ENCODE measurements at places on chromosomes 5 and 9.

- DNase-seq: no peak
Observed at GRCh38 chr9:121185774-121186403, 15.8 kb downstream of the RAB14 start.

DNA sequence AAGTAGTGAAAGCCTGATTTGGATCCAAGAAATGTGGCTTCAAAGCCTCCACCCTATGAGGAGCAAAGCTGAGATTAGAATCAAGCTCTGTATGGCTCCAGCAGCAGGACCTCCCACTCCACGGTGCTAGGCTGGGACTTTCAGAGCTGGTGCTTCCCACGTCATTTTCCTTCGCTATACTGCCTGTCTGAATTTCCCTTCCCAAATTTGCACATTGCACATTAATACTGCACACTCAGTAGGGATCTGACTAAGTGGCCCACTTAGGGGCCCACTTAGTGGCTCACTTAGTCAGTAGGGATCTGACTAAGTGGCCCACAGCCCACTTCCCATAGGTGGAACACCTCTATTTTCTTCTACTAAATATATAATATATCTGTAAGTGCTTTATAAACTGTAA, 14.1 kb upstream of the SPDL1 start:
- DNase-seq: no peak

- peak; percentile 28 for DNase-seq
Observed at GRCh38 chr5:33964132-33964700, 20.3 kb downstream of the SLC45A2 start.

DNA sequence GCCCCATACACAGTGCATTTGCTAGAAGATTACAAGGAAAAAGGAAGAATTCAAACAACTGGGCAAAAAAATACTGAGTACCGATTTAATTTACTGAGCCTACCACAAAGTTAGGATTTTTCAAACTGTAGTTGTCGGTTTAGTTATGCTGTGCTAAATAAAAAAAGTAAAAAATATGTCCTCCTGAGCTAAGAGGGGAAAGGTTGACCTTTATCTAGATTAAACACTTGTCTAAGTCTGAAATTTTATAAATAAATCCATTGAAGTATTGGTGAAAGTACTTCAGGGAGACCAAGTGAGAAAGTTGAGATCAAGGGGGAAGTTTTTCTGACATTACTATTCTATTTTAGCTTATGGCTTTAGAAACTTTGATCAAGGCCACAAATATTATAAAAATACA, 19.1 kb upstream of the DAB2 start:
- DNase-seq: no peak

DNA sequence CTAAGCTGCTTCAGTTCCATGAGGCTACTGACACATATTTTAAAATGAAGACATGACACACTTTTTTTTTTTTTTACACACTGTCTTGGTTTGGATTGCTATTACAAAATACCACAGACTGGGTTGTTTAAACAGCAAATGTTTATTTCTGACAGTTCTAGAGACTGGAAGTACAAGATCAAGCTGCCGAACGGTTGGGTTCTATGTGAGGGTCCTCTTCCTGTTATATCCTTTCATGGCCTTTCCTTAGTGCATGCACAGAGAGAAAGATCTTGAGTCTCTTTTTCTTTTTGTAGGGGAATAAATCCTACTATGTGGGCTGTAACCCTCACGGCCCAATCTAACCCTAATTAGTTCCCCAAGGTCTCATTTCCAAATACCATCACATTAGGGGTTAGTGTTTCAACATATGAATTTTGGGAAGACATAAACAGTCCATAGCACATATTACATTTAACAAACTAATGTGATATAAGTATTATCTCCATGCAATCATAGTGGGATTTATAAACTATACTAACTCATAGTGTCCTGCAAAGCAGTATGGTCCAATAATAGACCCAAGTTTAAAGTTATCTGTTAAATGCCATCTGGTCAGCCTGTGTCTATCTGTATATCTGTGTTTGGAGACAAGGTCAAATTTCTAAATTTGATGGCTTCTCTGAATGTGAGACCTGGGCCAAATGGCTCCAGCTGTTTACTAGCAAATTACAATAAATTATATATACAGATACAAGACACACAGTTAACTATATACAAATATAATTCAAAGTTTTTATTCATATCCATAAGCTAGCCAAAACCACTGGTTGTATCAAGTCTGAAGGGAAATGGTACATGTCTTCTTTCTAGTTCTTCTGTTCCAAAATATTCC, 90.3 kb upstream of the NREP start:
- no peak for DNase-seq

GRCh38 chr5:38258319-38259061, at the start of gene EGFLAM:
EGFLAM (plus strand) TSS chr5:38258559; CDS start chr5:38258755, 196 bp downstream.
- DNase-seq: no peak

- no peak for DNase-seq
Observed at GRCh38 chr5:78808818-78809217, 160.2 kb upstream of the LHFPL2 start.

DNA sequence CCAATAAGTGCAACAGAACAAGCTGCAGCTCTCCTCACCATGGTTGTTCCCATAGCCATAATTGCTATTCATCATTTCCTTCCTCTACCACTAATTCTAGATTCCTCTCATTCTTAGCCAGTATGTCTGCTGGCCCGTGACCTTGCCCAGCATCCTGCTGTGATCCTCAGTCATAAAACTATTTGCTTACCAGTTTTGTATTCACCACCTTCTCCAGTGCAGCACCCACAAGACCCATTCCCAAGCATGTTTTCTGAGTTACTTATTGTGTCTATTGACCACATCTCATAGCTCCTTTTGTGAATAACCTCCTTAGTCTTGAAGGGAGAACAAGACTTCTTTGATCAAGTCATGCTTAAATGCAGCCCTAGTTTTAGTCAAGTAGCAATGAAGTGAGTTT, 488.0 kb upstream of the CTNND2 start:
- DNase-seq: no peak

GRCh38 chr5:3311433-3311832, 284.2 kb upstream of the IRX1 start:
- DNase-seq: no peak

- no peak for DNase-seq
Observed at GRCh38 chr5:65818592-65818991, 96.6 kb downstream of the NLN start.

DNA sequence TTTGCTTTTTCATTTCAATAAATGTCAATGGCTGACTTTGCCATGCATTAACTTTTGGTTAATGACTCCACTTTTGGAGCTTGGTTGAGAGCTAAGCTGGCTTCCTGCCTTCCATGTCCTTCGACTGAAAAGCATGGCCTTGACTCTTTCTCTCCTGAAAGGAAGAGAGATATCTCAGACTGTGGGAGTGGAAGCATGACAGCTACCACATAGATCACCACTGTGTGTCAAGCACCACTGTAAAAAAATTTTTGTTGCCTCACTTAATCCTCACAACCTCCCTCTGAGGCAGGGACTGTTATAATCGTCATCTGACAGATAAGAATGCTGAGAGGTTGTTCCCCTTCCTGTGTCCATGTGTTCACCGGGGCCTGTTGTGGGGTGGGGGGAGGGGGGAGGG, 184.8 kb downstream of the RORB start:
- no peak for DNase-seq

DNA sequence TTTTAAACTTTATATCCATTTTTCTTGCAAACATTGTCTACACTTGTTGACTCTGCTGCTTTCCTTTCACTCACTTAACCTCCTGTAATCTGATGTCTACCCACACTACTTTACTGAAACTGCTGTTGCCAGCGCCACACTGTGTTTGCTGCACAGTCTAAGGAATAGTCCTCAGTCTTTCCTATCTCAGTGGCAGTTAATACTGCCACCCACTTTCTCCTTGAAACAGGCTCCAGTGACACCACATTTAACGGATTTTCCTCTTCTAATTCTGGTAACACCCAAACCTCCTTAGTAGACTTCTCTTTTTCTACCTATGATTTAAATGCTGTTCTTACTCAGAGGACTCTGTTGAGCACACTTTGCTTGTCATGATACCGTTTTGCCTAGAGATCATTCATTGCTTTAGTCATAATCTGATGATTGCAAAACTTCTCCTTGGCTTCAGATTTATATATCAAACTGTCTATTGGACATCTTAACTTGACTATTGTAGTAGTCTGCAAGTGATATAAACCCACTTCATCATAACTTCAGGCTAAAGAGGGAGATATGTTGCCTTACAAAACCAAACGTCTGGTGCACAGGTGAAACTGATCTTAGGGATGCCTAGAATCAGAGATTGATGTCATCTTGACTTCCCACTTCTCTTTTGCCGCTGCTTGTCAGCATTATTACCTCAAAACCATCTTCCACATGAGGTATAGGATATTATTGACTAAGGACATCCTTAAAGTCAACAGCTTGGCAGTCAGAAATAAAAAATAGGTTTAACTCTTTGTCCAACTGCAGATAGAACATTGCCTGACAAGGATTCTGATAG, 94.1 kb downstream of the CDC42SE2 start:
- DNase-seq: peak; percentile 30

DNA sequence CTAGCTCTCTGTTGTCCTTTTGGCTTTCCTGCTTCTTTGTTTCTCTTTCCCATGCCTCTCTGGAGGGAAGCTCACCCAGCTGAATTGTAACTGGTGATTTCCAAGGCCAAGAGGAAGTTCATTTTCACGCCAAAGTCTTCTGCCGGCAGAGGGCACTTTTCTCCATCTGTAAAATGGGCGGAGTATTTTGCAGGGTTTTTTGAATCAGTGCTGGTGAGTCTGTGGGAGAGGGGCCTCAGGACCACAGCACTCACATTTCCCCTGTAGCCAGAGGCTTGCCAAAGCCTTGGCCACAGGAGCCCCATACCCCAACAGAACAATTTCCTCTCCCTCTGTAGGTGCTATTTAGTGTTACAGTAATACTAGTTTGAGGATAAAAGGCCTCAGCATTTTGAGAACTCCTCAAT, 42.3 kb upstream of the MATR3 start:
- DNase-seq: peak; percentile 58

- DNase-seq: no peak
Observed at GRCh38 chr5:158287643-158288271, 428.8 kb upstream of the CLINT1 start.

GRCh38 chr9:138053996-138054752, 176.6 kb downstream of the CACNA1B start:
- DNase-seq: no peak

DNA sequence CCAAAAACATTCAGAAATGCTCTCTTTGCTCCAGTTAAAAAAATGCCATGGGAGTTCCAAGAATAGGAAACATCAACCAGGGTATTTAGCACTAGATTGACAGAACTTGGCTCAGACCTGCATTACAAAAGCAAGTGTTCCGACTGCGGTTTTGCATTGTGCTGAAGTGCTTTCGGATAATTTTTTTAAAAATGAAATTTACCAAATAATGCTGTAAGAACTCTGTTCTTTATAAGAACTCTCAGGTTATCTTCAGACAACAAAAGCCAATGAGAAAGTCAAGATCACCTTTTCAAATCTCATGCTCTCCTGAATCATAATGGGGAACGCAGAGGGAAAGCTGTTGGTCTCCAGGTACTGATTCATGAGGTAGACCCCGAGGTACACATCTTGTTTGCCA, 483 bp upstream of the PLPP6 start:
- DNase-seq: peak; percentile 47

- DNase-seq: no peak
Observed at GRCh38 chr5:136162008-136162407, 29.4 kb downstream of the SMAD5 start.

DNA sequence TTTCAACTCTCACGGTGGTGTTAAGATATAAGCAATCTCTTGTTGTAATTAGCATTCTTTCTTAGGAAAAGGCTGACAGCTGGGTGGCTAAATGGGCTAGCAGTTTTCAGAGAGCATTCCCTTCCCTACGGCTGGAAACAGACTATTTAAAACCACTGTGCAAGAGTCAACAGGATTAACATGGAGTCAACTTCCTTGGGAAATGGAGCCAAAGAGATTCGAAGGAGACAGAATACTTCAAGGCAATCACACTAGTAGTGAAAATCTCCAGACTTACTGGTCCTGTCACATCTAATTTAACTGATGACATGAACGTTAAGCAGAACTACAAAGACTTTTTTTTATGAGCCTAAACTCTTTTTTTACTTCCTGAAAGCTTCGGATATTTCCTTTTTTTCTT, 453.3 kb upstream of the ITGA1 start:
- DNase-seq: no peak

DNA sequence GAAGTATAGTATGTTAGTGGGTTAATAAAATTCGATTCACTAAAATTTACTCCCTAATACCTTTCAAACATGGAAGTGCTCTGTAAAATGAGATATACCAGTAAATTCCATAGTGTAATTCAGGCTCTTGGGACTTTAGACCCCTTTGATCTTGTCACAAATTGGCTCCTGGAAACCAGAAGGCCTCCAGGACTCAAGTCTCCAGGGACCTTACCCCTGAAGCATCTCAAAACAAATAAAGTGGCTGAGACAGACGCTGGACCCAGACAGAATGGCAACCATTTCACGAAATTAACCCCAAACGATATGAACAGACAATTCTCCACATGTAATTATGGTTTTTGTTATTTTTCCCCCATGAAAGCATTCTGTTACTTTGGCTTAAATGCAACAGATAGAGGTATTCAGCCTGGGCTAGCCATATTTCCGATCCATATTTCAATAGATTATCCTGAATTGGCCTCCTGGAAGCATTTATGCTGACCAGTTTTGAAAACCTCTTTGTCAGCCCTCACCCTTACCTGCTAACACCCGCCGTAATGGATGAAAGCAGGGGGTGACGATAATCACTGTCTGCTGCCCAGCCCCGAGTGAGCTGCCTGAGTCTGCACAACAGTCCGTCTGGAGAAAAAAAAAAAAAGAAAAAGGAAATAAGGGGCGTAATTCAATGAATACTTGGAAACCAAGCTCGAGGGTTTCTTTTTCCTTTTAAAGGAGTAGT, 34.1 kb upstream of the EFNA5 start:
- no peak for DNase-seq

DNA sequence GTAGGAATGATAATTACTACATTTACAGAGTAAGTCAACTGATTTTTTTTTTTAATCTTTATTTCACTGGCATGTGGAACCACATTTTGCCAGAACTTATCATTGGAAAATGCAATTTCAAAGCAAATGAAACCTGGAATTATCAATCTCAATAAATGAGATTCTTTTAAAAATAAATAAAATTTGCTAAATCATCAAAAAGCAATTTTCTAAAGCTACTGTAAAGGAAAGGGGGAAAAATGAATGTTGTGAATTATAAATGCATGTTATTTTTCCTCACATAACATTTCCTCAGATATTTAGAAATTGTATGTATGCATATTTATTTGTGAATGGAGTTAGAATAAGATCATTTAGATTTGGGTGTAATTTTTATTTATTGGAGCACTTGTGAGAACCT, 89.9 kb upstream of the GRHPR start:
- no peak for DNase-seq

DNA sequence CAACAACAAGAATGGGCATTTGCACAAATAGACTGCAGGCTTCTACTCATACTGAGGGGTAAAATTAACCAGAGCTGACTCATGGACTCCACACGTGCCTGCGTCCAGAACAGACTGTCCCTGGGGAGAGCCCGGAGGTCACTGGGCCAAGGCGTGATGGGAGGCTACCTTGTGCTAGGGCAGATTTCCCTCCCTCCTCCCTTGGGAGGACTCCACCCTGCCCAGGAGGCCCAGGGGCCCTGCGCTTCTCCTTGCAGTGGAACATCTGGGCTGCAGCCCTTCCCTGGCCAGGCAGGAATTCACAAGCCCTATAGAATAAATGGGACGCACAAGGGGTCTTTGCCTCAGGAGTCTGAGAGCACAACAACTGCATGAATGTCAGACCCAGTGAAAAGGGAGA, 35.6 kb downstream of the IRX2 start:
- DNase-seq: no peak
